HS-5 (cell line): ENCODE measurements at places on chromosomes 6 and 20.
A peak's percentile ranks its signal among the peaks of the same experiment; 100 is the strongest.

DNA sequence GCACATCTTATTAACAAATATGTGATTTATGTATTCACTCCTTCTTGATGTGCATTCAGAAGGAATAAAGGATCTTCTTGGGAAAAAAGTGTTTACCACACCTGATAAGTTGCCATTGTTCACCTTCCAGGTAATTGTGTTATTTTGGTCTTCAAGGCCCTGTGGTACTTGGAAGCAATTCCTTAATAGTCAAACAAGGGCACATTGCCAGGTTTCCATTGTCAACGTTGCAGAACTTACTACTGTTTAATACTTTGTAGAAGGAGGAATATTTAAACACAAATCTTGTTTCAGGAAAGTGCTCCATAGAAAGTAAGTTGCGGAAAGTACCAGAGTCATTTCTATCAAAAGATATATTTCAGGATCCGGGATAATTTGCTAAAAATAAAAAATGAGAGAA lies 129.5 kb upstream of the SGK1 start:
- DNase-seq, result no peak

DNA sequence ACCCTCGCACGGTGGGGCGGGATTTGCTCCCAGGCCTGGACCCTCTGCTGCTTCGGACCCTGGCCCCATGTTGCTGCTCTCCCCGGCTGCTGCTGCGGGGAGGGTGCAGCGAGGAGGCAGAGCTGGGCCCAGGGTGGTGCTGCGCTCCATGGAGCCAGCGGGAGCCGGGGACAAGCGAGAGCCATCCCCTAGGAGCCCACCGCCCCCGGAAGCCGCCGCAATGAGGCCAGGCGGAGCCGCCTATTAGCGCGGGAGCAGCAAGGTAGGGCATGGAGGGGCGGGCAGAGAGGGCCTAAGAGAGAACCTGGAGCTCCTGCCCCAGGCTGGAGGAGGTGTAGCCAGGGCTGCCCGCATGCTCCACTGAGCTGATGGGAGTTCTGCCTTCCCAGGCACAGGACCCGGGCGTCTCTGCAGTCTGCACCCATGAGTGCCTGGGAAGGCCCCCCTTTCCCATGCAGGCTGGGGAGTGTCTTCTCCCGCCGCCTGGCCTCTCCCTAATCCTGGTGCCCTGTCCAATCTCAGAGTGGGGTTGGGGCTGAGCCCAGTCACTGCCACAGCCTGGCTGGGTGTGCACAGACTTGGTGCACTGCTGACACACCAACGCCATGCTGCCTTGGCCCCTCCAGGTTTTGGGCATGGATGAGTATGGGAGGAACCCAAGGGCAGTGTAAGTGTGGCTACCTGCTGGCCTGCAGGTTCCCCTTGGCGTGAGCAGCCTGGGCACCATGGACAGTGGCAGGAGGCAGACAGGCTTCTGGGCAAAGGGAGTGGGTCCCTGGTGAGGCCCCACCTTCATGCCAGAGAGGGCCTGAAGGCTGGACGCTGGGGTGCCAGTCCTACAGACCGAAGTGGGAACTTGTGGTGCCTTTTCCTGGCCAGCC lies 360.6 kb upstream of the MAP3K7 start:
- no peak for DNase-seq

DNA sequence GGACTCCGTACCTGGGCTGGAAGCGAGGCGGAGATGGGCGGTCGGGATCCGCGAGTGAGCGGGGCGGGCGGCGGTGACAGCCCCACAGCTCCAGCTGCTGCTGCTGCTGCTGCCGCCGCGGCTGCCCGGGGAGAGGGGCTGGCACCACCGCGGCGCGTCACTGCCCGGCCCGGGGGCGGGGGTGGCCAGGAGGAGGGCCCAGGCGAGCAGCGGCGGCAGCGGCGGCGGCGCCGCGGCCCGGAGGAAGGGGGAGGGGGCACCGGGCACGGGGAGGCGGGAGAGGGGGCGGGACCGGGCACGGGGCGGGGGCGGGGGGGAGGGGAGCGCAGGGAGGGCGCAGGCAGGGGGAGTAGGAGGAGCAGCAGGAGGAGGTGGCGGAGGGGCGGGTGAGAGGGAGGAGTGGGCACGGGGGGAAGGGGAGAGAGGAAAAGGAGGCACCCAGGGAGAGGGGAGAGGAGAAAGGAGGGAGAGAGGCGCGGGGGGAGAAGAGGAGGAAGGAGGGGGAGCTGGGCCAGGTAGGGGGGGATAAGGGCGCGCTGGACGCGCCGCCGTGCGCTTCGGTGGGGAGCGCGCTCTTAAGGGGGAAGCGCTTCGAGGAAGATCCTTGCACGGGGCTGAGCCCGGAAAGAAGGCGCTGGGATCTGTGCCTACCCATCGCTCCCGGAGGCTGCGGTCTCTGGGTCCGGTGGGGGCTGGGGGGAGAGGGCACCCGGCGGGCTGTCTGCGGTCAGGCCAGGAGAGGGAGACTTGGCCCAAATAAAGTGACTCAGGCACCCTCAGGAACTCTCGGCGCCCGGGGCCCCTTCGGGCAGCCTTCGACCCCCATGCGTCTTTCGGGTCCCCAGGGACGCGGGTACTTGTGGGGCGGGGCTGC lies 101.5 kb downstream of the NOL4L start:
- peak; percentile 30 for DNase-seq

DNA sequence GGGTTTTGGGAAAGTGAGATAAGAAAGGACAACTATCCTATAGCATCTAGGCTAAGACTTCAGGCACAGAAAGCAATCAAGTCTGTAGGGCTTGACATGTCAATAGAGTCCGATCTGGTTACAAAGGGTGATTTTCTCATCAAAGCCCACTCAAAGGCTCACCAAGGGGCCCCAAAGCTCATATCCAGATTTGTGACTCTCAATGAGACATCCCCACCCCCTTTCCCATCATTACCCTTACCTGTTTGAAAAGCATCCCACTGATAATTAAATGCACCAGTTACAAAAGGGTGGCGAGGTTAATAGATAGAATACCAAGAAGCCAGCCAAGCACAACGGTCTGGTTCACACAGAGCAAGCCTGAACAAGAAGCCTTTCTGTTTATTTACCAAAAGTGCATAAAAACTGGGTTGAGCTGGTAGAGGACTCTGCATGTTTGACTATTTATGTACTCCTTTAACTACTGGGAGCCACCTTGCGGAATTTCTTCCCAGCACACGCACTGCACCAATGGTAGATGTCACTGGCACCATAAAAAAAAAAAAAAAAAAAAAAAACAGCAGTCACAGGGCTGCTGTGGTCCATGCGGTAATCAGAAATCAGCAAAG lies 6.1 kb downstream of the JAG1 start:
- DNase-seq, result no peak

DNA sequence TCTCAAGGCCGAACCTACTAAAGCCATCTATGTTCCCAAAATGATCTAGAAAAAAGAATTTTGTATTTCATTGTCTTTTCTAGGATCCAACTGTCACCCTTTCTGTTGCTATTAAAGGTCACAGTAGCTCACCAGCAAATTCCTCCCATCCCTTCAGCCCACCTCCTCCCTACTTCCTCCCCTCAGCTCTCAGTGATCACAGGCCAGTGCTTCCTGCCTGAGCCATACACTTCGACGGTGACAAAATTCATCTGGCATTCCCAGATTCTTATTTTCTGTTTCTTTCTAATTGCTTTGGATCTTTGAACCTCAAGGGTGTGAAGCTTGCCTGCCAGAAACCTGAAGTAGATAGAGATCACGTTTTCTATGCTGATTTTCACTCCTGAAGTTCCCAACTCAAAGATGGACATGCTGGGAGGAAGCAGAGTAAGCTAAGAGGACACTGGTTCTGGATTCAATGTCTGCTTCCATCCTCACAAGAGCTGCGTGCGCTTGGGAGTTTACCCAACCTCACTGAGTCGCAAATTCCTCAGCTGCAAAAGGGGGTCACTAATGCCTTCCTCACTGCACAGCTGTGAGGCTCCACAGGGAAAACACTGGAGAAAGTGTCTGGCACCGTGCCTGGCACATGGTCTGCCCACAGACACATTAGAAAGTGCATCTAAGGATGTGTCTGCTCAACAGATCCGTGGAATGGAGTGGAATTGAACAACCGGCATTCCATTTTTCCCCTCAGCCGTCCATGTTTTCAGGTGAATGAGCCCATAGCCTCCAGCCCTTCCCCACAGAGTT lies 34.5 kb downstream of the MDGA1 start:
- DNase-seq, result peak; percentile 51
